ENCODE measurements at places on chromosomes 2 and 18.

- DNase-seq, result no peak
Observed at GRCh38 chr2:218557941-218558340, 10.2 kb downstream of the USP37 start.

DNA sequence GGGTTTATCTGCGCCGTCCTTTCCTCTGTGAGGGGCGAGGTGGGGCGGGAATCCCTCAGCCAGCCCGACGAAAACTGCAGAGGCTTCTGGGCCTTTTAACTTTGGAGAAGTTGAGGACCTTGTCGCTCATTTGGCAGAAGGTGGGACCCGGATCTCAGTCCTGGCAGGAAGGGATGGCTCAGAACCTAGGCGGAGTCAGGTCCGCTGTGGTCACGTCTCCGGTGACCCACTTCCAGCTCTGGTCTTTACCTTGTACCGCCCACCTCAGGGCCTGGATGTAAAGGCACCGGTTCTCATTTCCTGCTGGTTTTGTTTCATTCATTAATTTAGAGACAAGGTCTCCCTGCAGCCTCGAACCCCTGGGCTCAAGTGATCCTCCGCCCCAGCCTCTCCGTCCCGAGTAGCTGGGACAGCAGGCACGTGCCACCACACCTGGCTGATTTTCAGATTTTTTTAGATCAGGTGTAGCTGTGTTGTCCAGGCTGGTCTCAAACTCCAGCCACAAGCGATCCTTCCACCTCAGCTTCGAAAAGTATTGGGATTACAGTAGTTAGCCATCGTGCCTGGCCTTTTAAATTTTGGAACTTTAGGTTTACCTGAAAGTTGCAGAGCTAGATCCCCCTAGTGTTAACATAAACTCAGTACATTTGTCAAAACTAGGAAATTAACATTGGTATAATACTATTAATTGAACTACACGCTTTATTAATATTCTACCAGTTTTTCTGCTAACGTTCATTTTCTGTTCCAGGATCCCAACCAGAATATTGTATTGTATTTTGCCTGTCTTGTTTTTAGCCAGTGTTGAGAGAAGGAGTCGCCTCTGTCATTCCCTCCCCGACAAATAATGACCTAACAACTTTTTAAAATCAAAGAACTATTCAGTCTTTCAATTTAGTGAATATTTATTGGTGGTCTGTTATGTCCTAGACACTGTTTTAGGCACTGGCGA, 852 bp downstream of the POLI start:
- DNase-seq, result peak; percentile 47

- no peak for DNase-seq
Observed at GRCh38 chr2:162635706-162636105, 202.9 kb downstream of the KCNH7 start.

DNA sequence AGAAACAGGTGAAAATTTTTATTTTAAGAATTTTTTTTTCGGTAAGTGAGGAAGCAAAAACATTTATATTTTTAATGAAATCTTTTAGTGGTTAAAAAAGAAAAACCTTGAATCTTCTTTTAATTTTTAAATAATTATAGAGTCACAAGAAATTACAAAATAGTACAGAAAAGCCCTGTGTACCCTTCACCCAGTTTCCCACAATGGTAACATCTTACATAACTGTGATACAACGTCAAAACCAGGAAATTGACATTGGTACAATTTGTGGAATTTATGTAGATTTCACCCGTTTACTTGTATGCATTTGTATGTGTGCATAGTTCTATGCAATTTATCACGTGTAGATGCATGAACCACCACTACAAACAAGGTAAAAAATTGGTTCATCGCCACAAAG, 285.9 kb downstream of the MTX2 start:
- DNase-seq, result no peak

Measured in astrocyte of the spinal cord (primary cell).